ENCODE measurements at places on chromosomes 16 and 17. TPM values are rescaled to one million over a fixed set of nuclear protein-coding genes. Genes with fewer than 3 reads are reported as not detected.

- peak; percentile 73 for DNase-seq
These were observed 5.9 kb downstream of the KDM6B start for GRCh38 chr17:7839876-7840261.

DNA sequence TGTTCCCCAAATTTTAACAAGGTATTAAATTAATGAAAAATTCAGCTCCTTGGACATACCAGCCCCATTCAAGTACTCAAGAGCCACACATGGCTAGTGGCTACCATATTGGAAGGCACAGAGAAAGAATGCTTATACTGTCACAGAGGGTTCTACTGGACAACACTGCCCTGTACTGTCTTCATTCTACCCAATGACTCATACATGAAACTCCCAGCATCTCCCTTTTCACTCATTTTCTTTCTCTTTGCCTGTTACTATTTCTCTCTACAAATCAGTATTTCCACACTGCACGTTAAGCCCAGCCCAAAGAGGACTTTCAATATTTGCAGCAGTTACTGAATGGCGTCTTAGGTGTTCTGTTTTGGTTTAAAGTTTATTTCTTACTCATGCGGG, 72.1 kb upstream of the RCVRN start:
- DNase-seq = no peak

- DNase-seq = no peak
These were observed 6.0 kb upstream of the CCL4L2 start for GRCh38 chr17:36204724-36205500.

GALR2 gene
- polyA plus RNA-seq = 0.47 TPM

CLEC3A gene
- polyA plus RNA-seq = 0.26 TPM

SLC12A3 gene
- 0.22 TPM for polyA plus RNA-seq

- DNase-seq = no peak
These were observed 73.0 kb upstream of the CNTNAP4 start for GRCh38 chr16:76204249-76204648.

GRCh38 chr16:22847100-22847499, 33.1 kb downstream of the HS3ST2 start:
- no peak for DNase-seq

DNA sequence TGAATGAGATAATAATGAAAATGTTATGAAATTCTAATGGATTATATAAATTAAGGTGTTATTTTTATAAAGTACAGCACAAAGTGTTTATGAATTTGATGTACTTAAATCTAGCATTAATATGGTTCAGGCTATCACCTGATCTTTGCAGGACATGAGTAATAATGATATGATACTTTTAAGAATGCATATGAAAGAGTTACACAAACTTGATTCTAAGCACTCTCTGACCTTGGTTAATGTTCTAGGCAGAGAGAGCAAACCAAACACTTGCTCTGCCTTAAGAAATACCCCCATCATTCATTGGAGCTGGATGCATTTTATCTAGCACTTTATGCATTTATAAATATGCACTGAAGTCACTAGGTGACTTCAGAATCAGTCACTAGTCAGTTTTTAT, 942.2 kb upstream of the CDH8 start:
- DNase-seq = no peak

DNA sequence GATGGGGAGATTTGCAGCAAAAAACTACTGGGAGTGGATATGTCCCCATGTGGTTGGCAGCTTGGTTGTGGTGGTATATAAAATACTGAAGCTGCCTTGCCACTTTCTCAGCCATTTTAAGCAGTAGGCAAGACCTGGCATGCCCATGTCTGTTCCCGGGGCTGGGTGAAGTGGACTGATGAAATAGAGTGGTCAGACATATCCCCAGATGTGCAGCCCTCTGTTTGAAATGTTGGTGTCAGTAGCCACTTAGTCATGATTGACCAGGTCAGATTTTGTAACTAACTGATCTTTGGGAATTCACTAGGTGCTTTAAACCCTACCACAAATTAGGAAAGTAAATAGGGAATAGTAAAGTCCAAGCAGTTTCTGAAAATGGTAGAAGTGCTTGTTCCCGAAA, 151.6 kb downstream of the PHKB start:
- DNase-seq = no peak

GRCh38 chr17:74935585-74936469, at the start of gene OTOP3:
TSS of gene OTOP3 (plus strand) at chr17:74935898. CDS start at chr17:74935922, 24 bp downstream.
- DNase-seq = no peak

DNA sequence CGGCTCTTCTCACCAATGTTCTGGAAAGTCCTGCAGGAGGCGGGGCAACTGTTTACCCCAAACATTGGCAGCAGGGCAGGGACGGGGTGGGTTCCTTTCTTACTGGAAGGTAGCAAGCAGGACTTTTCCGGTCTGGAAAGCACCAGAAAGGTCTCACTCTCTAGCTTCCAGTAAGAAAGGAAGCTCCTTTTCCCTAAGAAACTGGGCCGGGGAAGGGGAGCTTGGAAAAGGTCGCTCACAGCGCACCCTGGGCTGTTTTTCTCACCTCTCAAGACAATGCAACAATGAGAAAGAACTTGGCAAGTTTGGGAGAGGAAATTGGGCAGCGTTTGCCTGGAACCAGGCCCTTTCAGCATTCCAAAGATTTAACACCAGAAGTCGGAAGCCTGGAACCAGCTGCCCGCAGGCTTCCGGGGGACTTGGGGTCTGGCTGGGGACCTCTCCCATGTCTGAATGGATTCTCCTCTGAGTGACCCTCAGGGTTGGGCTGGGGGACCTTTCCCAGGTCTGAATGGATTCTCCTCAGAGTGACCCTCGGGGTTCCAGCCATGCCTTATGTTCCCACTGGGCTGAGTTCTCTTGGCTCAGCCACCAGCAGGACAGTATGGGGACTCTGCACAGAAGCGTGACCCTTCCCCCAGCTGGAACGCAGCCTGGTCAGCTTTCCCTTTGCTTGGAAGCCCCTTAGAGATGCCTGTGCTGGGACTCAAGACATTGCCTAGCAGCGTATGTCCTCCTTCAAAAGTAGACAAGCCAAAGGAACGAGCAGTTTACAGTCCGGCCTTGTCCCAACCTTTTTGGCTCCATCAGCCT, 166.5 kb upstream of the PLCG2 start:
- no peak for DNase-seq

DNA sequence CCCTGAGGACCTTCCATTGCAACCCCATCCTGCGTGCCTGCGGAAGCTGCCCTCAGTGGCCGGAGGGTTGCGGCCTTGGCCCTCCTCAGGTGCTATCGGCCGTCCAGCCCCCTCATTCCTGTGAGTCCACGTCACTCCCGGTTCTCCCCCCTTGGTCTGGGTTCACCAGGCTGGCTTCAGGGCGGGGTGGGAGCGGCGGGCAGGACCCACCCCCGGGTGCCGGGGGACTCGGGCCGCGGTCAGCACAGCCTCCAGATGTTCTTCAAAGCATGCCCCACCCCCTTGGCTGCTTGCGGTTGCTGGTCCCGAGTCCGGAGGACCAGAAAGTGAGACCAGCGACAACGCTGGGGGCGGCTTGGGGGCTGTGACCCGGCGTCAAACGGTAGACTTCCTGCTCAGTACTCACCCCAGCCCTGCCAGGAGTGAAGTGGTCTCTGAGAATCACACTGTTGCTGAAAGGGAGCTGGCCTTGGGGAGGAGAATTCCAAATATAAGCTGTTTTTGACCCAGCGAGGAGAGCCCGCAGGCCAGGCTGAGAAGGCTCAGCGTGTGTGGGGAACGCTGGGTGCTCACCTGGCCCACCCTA, 4.5 kb downstream of the ZNF469 start:
- no peak for DNase-seq

SYNGR3 gene
- 111 TPM for polyA plus RNA-seq

PRSS27 gene
- 11.5 TPM for polyA plus RNA-seq

GRCh38 chr16:8990445-8990844, 26.7 kb upstream of the USP7 start:
- DNase-seq = no peak

DNA sequence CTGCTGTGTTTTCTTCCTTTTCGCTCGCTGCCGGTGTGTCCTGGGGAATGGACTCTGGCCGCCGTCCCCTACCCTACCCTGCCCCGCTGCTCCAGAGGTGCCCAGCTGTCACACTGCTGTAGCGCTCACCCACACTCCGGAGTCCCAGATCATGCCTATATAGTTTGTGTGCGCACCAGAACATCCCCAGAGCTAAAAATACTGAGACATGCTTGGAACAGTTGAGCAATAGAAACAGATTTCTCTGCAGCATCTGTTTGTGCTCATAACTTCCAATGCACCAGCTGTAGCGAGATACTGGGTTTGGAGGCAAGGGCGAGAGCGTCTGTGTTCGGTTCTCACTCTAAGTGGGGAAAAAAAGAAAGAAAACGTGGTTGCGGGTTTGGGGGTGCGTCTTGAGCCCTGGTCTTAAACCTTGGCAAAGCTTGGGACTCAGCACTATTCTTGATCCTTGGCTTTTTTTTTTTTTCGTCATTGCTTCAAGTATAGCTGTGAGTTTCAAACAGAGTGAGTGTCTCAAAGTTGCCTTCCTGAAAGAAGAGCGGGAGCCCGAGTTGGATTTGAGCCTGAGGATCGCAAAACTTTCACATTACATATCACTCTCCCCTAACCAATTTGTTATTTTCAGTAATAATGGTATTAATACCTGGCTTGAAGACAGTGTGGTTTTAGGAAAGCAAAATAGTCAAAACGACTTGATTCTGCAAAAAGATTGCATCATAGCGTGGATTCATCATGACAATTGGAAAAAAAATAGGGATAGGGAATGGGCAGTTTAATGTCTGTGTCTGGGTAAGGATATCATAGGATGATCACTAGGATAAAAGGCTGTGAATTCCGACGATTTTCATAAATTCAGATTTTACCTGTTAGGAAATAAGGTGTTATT, 621 bp downstream of the KCNJ2 start:
- DNase-seq = peak; percentile 77

DNA sequence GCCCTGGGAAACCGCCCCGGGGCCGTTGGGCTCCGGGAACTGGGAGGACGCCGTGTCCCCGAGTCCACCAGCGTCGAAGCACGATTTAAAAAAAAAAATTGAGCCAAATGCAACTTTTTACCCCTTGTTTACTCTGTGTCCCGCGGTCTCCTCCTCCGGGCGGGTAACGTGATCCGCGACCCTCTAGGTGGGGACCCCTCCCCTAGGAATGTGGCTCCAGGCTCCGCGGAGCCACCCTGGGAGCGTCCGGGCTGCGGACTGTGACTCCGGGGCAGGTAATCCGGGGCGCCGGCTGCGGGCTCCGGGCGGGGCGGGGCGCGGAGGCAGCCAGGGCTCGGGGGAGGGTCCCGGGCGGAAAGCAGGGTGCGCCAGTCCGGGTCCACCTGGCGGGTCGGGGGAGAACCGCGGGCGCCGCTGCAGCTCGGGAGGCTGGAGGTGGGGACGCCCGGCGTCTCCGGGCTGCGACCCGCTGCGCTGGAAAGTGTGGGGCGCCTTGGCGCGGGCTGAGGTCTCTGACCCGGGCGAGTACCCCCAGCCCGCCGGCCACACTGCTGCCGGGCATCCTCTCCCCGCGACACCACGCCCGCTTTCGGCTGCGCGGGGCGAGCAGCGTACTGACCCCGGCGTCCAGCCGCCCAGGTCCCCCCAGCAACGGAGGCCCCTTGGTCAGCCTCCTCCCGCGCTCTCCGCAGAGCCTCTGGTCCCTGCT, 852 bp upstream of the HELZ start:
- DNase-seq = no peak

CA10 gene
- polyA plus RNA-seq = 113 TPM

GRCh38 chr17:4511199-4511932, 12.7 kb downstream of the SPNS2 start:
- no peak for DNase-seq

- peak; percentile 78 for DNase-seq
These were observed 222.5 kb upstream of the GSE1 start for GRCh38 chr16:85390511-85391174.

CLDN9 gene
- polyA plus RNA-seq = 0.38 TPM

DNA sequence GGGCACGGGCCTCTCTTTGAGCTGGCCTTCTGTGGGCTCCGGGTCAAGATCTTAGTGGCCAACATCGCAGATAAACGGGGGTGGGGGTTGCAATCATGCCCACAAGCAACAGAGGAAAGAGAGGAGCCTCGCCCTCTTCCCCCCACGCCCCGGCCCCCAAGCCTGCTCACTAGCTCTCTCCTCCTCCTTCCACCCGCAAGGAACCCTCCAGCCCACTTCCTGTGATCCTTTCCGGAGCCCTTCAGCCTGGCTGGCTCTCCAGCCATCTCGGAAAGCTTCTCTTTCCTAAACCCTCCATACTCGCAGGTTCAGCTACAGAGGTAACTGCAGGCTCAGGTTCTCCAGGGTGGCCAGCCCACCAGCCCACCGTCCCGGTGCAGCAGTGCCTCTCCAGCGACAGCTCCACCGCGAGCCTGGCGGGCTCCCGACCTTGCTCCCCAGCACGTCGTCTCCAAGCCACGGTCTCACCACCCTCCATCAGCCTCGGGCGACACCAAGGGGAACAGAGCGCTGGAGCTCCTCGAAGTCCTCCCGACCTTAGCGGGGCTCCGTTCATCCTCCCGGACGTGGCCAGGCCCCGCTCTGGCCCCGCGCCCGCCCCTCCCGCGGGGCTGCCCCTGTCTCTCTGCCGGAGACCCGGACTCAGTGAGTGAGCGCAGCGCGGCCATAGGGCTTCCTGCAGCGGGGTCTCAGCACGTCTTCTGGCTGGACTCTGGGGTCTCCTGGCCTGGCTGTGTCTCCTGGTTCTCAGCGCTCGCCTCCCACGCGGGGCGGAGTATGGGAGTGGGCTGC, 12.9 kb upstream of the ODF4 start:
- peak; percentile 56 for DNase-seq

DNA sequence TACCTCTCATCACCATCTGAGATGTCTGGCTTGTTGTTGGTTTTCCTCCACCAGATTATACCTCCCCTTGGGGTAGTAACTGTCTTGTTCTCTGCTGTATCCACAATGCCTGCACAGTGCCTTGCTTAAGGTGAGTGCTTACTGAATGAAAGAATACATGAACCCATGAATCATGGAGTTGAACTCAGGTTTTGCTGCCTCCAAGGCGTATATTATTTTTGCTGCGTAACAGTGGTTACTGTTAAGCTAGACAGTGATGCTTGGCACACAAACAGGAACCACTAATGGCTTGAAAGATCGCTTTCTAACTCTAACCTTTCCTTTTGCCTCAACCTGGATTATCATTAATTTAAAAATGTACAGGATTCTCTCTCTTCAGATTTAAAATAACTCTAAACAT, 695.8 kb downstream of the TOX3 start:
- DNase-seq = no peak

DNA sequence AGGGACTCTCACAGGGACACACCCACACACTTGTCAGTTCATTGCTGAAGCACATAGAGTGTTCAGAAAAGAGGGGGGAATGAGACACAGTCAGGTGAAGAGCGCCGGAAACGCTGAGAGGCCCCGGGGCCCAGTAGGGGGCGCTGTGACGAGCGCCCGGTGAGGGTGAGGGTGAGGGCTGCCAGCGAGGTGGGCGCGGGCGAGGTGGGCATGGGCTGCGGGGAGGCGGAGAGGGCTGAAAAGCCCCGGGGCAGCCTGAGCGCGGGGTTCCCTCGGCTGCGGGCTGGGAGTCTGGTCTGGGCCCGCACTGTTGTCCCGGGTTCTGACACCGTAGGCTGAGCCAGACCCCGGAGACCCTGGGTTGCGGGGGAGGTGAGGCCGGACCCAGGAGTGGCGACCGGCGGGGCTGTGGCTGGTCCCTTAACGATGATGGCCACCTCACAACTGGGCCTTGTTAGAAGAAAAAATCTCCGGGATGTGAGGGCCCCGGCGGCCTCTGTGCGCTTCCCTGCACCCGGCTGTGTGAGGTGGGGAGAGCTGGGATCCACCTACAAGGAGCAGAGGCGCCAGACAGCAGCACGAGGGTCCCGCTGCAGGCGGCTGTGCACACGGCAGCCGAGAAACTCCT, 91.4 kb downstream of the C16orf78 start:
- DNase-seq = no peak

MPDU1 gene
- 96.7 TPM for polyA plus RNA-seq

IKZF3 gene
- 0.20 TPM for polyA plus RNA-seq

FBXW10 gene
- 0.51 TPM for polyA plus RNA-seq

CLEC18A gene
- polyA plus RNA-seq = 2.7 TPM

Data from spinal cord (tissue), 10 donors.